ENCODE measurements at places on chromosomes 12 and 14.

DNA sequence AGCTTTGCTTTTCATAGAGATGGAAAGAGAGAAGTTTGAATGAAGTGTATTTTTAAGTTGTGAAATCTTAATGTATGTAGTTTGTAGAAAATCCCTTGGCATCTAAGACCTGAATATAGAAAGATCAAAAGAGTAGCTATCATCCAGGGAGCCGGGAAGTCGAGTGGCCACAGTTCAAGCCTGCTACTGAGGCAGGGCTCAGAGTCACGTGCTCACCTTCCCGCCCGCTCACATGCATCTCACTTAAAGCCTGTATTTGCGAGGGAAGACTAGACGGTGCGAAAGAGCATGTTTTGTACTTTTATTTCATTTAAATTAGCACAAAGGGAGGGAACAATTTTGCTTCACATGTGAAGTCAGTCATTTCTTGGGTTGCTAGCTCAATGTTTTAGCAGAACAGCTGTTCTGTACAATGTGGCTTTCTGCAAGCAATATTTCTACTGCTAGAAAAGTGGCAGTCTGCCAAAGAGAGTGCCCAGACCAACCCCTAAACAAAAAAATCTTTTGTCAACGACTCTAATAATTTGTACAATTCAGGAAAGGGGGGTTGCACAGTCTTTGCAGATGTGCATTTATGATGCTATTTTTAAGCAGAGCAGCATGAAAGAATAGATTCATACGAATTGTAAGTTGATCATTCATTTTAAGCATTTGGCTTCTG lies 290.7 kb downstream of the NPAS3 start:
- no peak for DNase-seq

DNA sequence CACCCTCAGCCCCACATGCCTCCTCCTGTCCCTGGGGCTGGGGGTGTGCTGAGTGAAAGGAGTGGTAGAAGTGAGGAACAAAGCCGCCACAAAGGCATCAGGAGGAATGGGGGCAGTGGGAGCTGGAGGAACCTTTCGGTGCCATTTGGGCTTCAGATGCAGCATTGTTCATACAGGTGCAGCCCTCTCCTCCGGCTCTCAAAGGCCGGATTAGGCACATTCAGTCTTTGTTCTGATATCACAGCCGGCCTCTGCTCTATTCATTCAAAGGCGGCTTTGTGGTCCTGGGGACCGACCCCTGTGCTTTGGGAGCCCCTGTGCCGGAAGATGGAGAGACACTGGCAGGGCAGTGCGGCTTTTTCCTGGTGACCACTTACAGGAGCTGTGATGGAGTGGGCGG lies 53.2 kb downstream of the SMOC1 start:
- DNase-seq: no peak

- DNase-seq: no peak
Measured at GRCh38 chr12:8064131-8064530, 2.0 kb downstream of the C3AR1 start.

- no peak for DNase-seq
Measured at GRCh38 chr14:51472881-51473280, 178.8 kb upstream of the FRMD6 start.

DNA sequence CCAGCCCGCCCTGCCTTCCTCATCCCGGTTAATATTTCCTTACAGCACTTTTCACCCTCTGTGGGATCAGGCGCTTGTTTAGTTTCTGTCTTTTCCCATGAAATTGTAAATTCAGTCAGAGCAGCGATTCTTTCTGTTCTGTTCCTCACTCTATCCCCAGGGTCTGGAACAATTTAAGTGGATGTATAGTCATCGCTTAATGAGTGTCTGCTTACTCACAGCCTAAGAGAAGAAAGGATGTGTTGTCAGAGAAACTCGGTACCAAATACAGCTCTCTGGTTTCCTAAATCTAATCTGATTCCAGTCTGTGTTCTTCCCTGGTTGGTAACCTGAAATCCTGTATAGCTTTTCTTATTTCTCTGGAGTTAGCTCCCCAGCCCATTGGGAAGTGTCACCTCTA lies 44.9 kb downstream of the FOS start:
- no peak for DNase-seq

GRCh38 chr14:55059333-55059732 lies 7.9 kb downstream of the MAPK1IP1L start:
- DNase-seq: no peak

DNA sequence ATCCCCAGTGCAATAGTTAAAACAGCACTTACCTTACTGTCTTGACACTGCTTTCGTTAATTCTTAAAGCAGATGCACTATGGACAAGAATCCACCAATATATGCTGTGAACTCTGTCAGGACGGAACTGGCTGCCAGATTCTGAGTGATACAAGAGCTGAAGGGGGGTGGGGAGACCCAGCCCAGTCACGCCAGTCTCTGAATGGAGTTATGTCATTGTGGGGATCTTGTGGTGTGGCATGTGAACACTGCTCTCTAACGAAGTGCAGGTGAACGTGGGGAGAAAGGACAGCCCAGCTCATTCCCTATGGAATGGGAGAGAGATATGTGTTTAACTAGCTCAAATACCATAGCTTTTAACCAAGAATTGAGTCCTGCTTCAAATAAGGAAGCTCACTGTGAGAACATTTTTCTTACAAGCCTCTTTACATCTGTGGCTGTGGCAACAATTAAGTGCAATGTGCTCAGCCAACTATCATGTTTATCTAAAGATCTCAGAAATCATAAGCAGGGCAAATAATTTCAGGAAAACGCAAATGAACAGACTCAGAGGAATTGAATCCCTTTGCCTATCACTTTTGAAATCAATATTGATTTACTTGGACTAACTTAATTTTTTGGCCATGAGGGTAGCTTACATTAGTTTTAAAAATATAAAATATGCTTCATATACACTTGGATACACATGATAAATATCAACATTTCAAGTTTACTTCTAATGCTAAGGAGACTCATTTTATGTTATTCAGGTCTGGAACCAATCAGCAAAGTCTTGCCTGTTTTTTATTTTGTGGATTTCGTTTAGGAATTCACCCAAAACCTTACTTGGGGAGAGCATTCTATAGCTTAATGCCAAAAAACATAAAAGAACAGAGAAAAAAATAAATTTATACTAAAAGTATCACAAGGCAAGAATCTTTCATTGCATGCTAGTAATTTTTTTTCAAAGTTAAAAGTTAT lies at the start of gene LUM:
Gene LUM, minus strand, starts transcription at position 129 of the 960 bp plus-strand sequence. CDS start 2,515 bp downstream, outside the sequence.
- DNase-seq: no peak

- peak; percentile 39 for DNase-seq
Measured at GRCh38 chr12:57865084-57865751, 18.7 kb upstream of the CTDSP2 start.

DNA sequence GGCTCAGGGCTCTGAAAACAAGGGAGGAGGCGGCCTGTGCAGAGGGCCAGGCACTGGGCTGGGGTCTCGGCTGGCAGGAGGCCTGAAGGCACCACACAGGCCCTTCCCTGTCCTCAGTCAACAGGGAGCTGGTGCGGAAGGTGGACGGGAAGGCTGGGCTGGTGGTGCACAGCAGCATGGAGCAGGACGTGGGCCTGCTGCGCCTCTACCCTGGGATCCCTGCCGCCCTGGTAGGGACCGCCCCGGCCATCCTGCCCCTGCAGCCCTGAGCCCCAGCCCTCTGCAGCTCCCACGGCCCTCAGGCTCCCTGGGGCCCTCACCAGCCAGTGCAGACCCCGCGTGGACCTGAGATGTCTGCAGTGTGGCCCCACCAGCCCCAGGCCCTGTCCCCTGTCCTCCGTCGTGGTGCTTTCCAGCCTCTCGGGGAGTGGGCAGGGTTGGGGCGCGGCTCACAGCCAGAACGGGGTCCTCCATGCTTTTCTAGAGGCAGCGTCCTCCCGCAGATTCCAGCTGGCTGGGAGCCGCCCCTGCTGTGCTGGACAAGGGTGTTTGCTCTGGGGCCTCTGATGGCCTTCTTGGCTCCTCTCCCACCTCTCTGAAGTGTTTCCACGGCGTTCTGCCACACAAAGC lies 18.1 kb downstream of the ASPG start:
- DNase-seq: no peak

DNA sequence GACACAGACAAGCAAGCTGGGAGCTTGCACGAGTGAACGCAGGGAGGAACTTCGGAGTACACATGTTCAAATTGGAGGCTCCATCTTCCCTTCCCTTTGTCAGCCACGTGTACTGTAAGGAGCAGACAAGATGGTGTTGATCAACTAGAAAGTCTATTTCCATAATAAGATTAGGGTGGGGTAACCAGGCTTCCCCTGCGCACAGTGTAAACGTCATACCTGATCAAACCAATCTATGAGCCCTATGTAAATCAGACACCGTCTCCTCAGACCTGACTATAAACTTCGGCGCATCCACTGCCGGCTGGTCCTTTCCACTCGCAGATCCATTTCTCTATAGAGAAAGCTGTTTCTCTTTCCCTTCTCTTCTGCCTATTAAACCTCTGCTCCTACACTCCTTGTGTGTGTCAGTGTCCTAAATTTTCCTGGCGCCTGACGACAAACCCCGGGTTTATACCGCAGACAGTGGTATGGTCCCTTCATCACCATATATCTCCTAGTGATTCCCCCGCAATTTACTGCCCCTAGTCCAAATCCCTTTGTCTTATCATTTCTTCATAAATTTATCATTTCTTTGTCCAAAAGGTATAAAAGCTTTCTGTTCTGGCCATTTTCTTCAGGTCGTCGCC lies 7.5 kb upstream of the ETFBKMT start:
- DNase-seq: no peak

GRCh38 chr12:57641699-57642442 lies 8.9 kb upstream of the B4GALNT1 start:
- no peak for DNase-seq

GRCh38 chr12:46676396-46676795 lies 149.4 kb downstream of the SLC38A4 start:
- no peak for DNase-seq

- DNase-seq: no peak
Measured at GRCh38 chr14:79057333-79057732, 887.2 kb downstream of the NRXN3 start.

GRCh38 chr12:45880533-45880932 lies 109.8 kb downstream of the SCAF11 start:
- DNase-seq: no peak

- DNase-seq: no peak
Measured at GRCh38 chr14:63555572-63555971, 12.4 kb upstream of the PPP2R5E start.

DNA sequence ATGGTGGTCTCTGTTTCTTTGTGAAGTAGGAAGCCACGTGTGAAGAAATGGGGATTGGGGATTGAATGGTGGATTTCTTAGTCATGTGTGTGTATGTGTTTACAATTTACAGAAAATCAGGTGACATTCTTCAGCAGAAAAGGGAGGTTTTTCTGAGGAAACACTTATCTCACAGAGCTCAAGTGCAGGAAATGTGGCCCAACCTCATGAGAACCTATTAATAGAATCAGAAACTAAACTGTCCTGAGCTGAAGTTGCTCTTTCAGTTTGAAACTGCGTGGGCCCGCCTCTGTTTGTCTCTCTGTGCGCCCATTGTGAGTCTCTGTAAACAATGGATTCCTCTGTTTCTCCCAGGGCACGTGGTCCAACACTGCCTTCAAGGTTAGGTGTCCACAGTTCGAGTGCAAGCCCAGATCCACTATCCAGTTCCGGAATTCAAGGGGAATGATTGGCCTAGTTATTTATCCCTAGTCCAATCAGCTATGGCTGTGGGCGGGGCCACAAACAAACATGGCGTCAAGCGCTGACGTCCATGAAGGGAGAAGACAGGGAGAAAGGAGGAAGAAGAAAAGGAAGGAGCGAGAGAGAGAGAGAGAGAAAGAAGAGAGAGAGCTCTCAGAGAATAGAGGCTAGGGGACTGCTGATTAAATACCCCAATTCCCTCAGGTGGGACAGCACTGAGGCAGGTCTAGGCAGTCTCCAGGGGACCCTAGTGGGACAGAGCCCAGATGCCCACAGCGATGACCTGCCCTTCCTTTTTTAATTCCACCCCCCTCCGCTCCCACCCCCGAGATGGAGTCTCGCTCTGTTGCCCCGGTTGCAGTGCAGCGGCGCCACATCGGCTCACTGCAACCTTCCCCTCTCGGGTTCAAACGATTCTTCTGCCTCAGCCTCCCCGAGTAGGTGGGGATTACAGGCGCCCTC lies 31.4 kb upstream of the C12orf76 start:
- DNase-seq: peak; percentile 37

GRCh38 chr14:56304456-56304855 lies 186.2 kb downstream of the PELI2 start:
- no peak for DNase-seq

DNA sequence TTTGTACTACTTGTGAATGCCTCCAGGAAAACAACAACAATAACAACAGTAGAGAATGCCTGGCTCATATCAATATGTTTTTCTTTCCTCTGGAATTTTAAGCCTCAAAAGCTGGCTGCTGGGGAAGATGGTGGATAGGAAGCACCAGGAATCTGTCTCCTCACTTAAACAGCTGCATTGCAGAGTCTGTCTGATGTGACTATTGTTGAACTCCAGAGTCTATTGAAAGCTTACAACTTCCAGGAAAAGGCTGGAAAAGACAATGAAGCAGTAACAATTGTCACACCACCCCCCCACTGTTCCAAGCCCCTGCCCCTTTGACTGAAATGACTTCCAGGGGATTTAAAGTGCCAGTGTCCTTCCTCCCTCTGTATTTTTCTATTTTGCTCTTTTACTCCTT lies 309.7 kb downstream of the BMP4 start:
- DNase-seq: no peak

DNA sequence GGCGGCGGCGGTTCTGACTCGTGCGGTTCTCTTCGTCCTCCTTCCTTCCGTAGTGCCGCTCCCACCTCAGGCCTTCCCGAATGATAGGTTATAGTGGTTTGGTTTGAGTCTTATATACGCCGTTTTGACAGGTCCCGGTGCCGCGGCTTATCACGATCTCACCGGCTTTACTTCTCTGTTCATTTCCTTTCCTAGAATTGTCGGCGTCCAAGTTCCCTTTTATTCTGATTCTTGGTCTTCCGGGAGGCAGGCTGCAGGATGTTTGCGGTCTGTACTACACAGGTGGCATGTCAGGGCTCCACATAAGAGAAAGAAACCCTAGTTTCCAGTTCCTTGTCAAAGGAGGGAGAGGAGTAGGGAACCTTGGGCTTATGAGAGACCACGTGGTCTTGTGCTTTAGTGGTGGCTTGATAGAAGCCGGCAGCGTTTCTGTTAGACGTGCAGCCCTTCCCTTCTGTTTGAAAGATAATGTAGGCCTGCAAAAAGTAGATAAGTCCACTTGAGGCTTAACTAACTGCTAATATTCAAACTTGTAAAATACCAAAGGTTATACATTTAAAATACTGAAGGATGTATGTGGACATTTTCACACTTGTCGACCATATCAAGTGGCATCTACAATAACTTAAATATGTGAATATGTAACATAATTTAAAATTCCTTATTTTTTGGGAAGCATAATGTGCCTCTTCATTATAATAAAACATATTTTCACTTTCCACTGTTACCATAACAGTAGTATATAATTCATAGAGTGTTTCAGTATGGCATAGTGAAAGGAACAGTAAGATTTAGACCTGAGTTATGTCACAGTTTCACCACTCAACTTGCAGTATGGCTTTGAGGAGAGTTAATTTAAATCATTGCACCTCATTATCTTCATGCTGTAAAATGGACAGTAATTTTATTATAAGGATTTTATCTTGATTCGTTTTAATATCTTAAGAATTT lies 804 bp downstream of the USP15 start:
- DNase-seq: peak; percentile 10

- no peak for DNase-seq
Measured at GRCh38 chr12:91100906-91101305, 10.4 kb downstream of the LUM start.

Data from stimulated activated CD8-positive, alpha-beta memory T cell treated with anti-CD3 and anti-CD28 coated beads, Interleukin-4, amount 100 ng/mL, for 4 hours (primary cell).